NCI-H1694 (cell line): ENCODE measurements at places on chromosomes 11 and 22.

DNA sequence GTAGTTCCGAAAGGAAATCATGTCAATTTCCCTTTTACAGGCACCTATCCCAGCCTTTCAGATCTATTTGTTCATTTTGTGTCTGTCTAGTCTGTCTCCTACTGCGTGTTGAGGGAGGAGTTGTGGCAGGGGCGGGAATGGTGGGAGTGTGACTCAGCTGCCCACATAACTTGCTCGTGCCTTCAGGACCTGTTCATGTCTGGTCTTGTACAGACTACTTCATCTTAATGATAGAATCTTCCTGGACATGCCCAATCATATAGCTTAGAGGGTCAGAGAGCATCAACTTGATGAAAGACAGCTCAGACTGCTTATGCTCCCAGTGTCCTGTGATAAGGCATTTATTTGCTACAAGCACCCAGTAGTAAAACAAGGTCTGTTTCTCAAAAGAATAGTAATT is 61.0 kb upstream of the BIRC3 start:
- no peak for DNase-seq

GRCh38 chr11:64340671-64341335 is 799 bp downstream of the CCDC88B start:
- DNase-seq, result no peak

- no peak for DNase-seq
Measured at GRCh38 chr22:24304062-24304675, 33.5 kb downstream of the SPECC1L start.

- no peak for DNase-seq
Measured at GRCh38 chr11:59222464-59223060, 9.8 kb upstream of the MPEG1 start.
